Myocyte (in vitro differentiated cells): ENCODE measurements at places on chromosomes 1 and 21. TPM values are rescaled to one million over a fixed set of nuclear protein-coding genes. Genes with fewer than 3 reads are reported as not detected.

Gene PDPN
- 0.99 and 2.7 TPM in 2 replicates for total RNA-seq

GRCh38 chr1:59046730-59047157, 250.2 kb upstream of the FGGY start:
- DNase-seq: no peak

GRCh38 chr1:85585799-85586198, 5.2 kb downstream of the CCN1 start:
- peak; percentile 67 for DNase-seq

Gene ACTL8
- total RNA-seq: not detected in 2 replicates

Gene ANGPTL1
- total RNA-seq: 2.5 and 7.1 TPM in 2 replicates

- no peak for DNase-seq
Observed at GRCh38 chr1:160167056-160167455, 15.7 kb downstream of the ATP1A4 start.

Gene KRTAP12-3
- total RNA-seq: not detected in 2 replicates

DNA sequence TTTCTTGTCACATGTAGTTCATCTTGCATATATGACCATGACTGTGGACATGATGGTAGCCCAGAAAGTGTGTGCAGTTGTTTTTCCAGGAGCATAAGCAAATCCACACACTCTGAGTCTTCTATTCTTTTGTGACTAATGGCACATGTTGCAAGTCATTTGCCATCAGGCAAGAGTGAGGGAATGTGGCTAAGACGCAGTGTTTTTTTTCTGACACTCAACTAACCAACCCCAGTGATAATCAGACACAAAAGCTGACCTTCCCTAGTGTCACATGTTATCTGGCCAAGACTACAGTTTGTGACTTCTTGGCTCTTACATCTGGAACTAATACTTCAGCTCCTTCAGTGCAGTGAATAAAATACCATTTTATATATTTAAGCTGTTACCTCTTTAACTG, 108.8 kb downstream of the ITSN1 start:
- peak; percentile 50 for DNase-seq

DNA sequence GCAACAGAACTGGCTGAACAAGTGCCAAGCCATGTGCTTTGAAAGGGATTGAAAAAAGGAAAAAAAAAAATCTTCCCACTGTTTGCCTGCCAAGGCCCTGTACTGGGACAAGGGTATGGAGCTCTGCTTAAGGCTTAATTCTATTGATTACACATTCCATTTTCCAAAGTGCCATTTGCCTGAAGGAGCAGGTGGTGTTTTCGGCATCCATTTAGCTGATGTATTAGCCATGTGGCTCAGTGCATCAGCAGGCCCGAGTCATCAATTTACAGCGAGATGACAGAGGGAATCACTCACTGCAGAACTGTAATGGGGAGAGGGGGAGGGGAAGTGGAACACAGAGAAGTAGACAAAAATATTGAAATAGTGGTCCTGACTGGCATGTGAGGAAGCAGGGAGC, 144.2 kb upstream of the BEND5 start:
- no peak for DNase-seq

GRCh38 chr1:246300626-246301549, 206.2 kb downstream of the SMYD3 start:
- DNase-seq: no peak

GRCh38 chr1:30845904-30846290, 62.7 kb downstream of the SDC3 start:
- no peak for DNase-seq

GRCh38 chr1:170674986-170675385, 11.1 kb downstream of the PRRX1 start:
- DNase-seq: no peak

GRCh38 chr1:19123837-19124236, 86.2 kb downstream of the UBR4 start:
- no peak for DNase-seq

Gene TTC34
- total RNA-seq: 0.16 and 0.32 TPM in 2 replicates

- DNase-seq: no peak
Observed at GRCh38 chr21:22890656-22891055, 1892.4 kb downstream of the NCAM2 start.

DNA sequence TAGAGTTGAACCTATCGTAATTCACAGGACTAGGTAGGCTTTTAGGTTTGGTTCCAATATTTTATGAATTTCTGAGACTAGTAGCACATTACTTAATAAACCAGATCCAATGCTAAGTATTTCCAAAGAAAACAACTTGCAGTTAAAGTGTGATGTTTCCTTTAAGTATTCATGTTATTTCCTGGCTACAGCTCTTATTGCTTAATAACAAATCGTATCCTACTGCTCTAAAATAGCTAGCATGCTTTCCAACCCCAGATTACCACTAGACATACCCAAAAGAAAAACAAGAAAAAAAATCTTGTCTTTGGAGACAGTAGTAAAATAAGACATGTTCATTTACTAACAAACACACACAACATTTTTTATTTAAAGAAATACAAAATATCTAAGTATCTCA, 898 bp downstream of the KRTAP27-1 start:
- DNase-seq: no peak
